Activated gamma-delta T cell treated with anti-CD3 and anti-CD28 coated beads, Interleukin-2, amount 50 U/mL, for 16 hours (primary cell): ENCODE measurements at places on chromosomes 5 and 9.

GRCh38 chr5:76850543-76851145 is 830 bp downstream of the S100Z start:
- no peak for DNase-seq

DNA sequence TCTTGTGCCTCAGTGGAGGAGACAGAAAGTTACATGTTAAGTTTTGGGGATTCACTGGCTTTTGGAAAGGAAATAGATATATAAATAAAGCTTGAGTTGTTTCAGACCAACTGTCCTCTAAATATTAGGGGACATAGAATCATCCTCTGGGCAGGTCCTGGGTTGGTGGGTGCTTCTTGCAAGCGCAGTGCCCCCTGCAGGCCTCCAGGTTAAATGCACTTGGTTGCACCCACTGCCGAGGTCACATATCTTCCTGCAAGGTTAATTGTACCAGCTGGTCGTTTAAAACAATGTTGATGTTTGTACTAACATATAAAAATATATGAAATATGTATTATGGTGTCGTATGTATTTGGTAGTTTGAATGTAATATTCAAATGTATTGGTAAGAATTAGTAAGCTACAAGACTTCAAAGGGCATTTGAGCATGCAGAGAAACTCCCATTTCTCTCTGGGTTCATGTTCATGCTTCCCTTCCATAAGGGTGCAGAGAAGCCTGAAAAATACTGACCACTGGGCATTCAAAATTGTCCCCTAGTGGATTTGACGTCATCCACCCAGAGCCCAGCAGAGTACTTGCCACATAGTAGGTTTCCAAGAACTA is 87.0 kb downstream of the ZNF618 start:
- DNase-seq, result no peak

- no peak for DNase-seq
Measured at GRCh38 chr9:1878811-1879210, 136.3 kb upstream of the SMARCA2 start.

- no peak for DNase-seq
Measured at GRCh38 chr5:169173372-169173771, 127.6 kb downstream of the SLIT3 start.

DNA sequence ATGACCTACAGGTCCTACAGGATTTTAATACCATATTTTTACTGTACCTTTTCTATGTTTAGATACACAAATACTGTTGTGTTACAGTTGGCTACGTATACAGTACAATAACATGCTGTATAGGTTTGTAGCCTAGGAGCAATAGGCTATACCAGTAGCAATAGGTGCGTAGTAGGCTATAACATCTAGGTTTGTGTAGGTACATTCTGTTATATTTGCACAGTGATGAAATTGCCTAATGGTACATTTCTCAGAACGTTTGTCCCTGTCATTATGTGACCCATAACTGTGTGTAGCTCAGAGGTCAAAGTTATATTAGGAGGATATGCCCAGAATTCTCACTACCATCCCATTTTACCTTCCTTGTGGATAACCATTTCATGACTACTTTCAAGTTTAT is 59.7 kb downstream of the NIPBL start:
- no peak for DNase-seq

DNA sequence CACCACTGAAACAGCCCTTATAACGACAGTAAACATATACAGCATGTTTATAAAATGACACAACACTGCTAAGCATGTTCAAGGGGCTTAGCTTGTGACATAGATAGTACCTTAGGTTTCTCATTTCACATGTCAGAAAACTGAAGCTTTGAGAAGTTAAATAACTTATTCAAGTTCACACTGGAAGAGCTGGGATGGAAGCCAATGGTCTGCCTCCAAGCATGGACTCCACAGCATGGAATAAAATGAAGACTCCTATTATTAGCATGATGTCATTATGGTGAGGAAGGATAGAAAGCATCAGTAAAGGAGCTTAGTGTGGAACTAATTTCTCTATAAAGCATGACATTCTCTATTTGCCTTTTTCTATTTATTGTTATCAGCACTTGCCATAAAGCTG is 316.7 kb downstream of the PLK2 start:
- no peak for DNase-seq
